ENCODE measurements at places on chromosomes 6 and 20.

GRCh38 chr6:72595812-72596211 is 26.1 kb upstream of the KCNQ5 start:
- DNase-seq = no peak

DNA sequence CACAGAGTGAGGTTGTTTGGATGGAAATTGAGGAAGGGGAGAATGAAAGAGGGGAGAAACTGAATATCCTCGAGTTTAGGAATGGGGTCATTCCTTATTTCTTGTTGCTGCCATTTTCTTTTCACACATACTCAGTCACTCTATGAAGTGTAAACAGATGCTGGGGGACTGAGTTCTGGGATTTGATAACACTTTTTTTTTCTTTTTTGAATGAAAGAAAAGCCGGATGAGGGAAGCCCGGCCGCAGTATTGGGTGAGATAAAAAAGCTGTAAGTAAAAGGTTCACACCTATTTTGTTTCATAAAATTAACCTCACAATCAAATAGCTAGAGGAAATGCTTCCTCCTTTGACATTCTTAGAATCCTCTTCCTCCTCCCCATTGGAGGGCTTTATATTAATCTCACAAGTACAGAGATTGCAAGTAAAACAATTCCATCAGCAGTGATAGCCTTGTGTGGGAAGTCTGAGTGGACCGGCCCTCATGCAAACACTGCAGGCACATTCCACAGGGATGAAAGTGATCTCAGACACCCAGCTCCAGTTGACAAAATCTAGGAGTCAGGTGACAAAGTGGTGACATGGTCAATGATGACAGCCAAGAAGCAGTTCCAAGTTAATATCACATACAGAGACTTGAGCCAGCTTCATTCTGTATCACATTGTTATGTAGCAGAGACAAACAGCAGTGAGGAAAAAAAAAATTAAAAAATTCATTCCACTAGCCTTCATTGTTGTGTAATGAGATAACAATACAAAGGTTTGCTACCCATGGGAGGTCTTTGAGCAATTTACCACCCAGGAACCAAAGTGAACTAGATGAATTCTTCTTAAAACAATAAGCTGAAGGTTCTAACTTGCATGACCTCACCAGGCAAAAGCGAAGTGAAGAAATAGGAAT is 391.1 kb upstream of the HSF2 start:
- no peak for DNase-seq

- DNase-seq = no peak
Observed at GRCh38 chr20:12466915-12467314, 541.9 kb upstream of the SPTLC3 start.

GRCh38 chr6:79223611-79224404 is 10.7 kb downstream of the HMGN3 start:
- DNase-seq = no peak

GRCh38 chr6:77228279-77228678 is 235.0 kb downstream of the HTR1B start:
- no peak for DNase-seq

- no peak for DNase-seq
Observed at GRCh38 chr20:49297605-49298530, 20.0 kb upstream of the ZNFX1 start.

DNA sequence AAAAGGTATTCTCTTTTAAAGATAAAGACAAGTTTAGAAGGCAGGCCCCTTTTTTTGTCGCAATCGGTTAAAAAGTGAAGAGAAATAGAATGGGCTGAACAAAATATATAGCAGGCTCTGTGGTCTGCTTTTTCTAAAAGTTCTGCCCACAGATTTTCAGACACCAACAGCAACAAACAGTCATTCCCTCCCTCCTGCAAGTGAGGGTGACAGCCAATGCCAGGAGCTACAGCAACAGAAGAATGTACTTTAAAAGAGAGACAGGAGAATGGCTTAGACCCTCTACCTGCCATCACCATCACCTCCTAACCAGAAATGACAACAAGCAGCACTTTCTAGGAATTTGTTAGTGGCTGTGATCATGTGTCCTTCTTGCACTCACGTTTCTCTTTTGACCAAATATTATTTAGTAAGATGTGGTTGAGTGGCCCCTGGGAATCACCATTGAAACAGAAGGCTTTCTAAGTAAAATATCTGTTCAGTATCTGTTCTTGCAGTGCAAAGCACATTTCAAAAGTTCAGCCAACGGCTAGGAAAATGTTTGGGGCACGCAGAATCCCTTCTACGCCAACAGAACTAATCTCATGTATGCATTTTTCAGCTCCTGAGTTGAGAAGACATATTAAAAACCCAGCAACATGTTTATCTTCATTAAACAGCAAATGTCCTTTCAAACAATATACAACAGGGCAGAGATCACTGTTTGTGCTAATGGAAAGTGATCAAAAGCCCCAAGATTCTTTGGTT is 248.5 kb downstream of the ATXN1 start:
- DNase-seq = peak; percentile 16

DNA sequence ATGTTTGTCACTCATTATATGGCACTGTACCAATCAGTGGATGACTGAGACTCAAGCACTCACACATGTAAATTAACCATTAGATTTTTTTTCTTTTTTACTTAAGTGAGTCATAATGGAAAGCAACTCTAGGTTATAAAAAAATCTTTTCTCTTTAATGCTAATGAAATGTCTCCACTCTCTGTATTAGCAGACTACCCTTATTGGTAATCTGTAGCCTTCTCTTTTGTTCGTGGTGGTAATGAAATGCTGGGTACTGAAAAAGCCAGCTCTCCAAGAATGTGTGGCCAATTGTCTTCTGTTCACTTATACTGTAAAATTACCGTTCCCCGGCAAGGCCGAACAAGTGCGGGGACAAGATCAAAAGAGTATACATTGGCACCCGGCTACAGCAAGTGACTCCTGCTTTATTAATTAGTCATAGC is 69.0 kb downstream of the AFG1L start:
- peak; percentile 33 for DNase-seq

Data from hematopoietic multipotent progenitor cell treated with erythropoietin and hydrocortisone succinate and interleukin-3 and kit ligand, for 8 days (in vitro differentiated cells).